Caco-2 (cell line): ENCODE measurements at places on chromosomes 2 and 18. TPM values are rescaled to one million over a fixed set of nuclear protein-coding genes. Genes with fewer than 3 reads are reported as not detected.
A peak's percentile ranks its signal among the peaks of the same experiment; 100 is the strongest.

LRRC30 gene
- not detected in 2 replicates for total RNA-seq

DLX2 gene
- total RNA-seq: 0.79 and 0.82 TPM in 2 replicates

SERPINB12 gene
- not detected in 2 replicates for total RNA-seq

REG3A gene
- 0.45 and 1.1 TPM in 2 replicates for total RNA-seq

GRCh38 chr2:108612514-108613183 is 78.4 kb downstream of the LIMS1 start:
- no peak for DNase-seq

DNA sequence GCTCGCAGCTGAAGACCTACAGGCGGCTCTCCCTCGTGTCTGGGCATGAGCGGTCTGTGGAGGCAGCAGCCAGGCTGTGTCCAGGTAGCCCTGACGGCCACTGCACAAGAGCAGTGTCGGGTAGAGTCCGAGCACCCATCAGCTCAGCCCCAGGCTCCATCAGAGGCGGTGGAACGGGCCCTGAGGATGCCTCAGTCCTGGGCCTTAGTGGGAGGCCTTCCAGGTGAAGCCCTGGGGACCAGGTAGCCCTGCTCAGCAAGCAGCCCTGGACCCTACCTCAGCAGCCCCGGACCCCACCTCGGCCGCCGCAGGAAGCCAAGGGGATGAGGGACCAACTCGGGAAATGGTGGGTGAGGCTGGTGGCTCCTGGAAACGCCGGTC is 21.3 kb upstream of the KLF11 start:
- no peak for DNase-seq

GRCh38 chr2:236156860-236157194 is 11.4 kb downstream of the GBX2 start:
- DNase-seq: no peak

- DNase-seq: peak; percentile 0
Observed at GRCh38 chr18:29309366-29309765, 1132.4 kb upstream of the CDH2 start.

DNA sequence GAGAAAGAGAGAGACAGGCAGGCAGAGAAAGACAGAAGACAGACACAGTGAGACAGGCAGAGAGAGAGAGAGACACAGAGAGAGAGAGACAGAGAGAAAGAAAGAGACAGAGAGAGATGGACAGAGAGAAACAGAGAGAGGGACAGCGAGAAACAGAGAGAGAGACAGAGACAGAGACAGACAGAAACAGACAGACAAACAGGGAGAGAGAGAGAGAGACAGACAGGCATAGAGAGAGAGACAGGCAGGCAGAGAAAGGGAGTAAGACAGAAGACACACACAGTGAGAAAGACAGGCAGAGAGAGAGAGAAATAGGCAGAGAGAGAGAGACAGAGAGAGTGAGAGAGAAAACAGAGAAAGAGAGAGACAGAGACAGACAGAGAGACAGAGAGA is 105.3 kb upstream of the ANKRD30BL start:
- no peak for DNase-seq

DNA sequence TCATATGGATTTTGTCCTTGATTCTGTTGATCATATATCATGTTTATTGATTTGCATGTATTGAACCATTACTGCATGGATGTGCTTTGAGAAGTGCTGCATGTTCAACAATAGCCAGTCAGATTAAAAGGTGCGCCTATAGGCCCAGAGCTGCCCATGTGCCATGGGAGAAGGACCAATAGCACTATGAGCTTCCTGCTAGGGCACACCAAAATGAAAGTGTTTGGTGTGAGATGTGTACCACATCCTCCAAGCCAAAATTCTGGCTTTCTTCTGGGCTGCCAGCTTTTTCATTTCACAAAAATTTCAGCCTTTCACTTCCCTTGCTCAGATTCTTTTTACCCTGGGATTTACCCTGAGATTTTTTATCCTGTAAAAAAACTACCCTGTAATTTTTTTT is 34.8 kb upstream of the MMADHC start:
- DNase-seq: no peak

DNA sequence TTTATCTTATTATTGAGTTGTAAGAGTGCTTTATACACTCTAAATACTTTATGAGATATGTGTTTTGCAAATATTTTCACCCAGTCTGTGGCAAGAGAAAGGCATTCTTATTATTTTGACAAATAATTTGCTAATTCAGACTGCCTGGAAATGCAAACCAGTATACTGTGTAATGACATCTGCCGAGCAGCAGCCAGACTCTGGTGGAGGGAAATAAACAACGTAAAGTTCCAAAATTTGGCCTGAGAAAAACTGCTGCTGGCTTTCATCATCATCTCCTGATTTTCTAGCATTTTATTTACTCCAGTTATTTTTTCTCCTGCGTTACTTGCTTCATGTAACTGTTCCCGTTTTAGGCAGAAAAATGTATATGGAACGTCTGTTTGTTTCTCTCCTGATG is 161.6 kb downstream of the RNF152 start:
- no peak for DNase-seq

- no peak for DNase-seq
Observed at GRCh38 chr2:133812826-133813617, 244.8 kb upstream of the NCKAP5 start.

DNA sequence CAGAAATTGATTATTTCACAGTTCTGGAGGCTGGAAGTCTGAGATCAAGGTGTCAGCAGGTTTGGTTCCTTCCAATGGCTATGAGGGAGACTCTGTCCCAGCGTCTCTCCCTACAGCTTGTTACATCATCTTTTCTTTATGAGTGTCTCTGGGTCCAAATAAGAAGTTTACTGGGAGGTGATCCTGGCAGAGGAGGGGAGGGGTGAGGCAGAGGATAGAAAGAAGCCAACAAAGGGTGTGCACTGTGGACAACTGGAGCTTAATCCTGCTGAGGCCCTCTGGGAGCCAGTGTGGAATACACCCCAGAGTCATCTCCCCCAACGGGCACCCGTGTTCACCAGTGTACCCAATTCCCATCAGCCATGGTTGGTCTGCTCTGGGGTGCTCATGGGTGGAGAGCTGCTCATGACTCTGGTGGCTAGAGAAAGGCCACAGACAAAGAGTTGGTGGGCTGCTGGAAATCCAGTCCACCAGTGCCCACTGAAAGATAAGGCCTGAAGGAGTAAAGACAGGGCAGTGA is 57.5 kb upstream of the CTLA4 start:
- no peak for DNase-seq

DNA sequence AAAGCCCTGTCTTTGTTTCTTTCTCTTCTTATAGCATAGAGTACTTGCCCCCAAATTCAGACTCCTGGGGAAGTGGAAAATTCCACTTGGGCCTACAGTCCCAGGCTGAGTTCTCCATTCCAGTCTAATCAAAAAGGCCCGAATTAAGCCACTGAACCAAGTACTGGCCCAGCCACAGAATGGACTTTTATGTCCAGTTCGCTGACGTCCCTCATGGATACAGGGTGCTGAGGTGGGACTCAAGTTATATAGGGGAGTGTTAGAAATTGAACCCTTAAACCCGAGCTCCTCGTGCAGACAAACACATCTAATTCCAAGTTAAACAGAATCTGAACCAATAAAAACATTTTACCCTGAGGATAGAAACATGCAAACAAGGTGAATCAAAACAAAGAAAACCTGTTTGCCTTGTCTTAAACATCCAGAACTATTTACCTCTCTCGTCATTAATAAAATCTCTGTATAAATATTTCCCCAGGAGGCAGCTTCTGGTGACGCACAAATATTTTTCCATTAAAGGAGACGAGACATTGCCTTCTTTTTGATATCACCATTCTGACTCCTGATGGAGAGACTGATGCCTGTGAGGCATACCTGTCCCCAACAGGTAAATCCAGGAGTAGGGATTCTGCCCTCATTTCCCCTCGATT is 136.8 kb upstream of the ARL4C start:
- no peak for DNase-seq

- DNase-seq: no peak
Observed at GRCh38 chr2:73208258-73208657, 5.8 kb upstream of the SMYD5 start.

- DNase-seq: no peak
Observed at GRCh38 chr2:226352941-226353560, 446.6 kb downstream of the IRS1 start.

DNA sequence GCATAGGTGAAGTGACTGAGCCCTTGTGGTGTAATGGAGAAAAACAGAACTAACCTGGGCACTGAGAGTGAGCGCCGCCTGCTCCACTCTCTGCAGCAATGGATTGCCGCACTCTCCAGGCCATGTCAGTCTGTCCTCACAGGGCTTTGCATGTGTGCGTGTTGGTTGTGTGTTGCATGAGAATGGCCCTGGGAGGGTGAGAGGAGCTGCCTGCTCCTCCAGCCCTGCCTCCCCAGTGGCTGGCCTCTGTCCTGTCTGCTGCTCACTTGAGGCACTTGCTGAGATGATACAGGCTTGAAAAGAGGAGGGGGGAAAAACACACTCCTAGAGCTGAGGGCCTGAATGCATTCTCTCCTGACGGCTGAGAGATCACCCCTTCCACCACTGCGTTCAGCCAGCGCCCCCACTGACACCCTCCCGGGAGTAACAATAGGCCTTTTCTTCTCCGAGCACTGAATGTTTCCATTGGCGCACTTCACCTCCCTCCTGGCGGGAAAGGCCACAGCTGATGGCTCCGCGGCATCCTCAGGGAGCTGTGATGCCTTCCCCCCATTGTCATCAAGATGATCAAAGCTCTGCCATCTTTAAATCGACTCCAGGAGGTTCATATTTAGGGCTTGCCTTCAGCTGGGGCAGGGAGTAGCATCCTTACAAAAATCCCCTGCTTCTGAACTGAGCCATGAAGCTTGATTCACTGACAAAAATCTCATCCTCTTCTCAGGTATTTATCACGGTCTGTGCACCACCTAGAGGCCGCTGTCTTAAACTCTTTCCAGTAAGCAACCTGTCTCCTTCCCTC is 49.9 kb upstream of the DAPL1 start:
- peak; percentile 67 for DNase-seq
